GM12864 (cell line): ENCODE measurements at places on chromosomes 3 and 15.
A peak's percentile ranks its signal among the peaks of the same experiment; 100 is the strongest.

GRCh38 chr3:149536429-149536828, 61.9 kb downstream of the TM4SF4 start:
- no peak for DNase-seq

DNA sequence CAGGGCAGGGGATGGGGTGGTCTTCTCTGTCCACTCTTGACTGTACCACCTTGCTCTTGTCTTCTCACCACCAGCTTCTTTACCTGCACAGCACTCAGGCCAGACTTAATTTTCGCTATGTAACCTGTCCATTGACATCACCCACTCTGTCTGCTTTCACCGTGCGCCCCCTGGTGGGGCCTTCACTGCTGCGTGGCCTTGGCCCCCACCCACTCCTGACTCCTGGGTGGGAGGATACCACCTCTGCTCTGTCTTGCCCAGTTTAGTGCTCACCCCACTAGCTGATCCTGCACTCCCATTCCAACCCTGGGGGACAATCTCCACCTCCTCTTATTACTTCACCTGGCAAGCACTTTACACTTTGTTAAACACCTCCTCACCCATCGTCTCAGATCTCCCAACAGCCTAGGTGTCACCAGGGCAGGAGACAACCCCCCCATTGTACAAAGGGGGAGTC, 17.7 kb downstream of the PTH1R start:
- no peak for DNase-seq

- DNase-seq, result no peak
Measured at GRCh38 chr3:192281207-192281880, 446.0 kb downstream of the FGF12 start.

DNA sequence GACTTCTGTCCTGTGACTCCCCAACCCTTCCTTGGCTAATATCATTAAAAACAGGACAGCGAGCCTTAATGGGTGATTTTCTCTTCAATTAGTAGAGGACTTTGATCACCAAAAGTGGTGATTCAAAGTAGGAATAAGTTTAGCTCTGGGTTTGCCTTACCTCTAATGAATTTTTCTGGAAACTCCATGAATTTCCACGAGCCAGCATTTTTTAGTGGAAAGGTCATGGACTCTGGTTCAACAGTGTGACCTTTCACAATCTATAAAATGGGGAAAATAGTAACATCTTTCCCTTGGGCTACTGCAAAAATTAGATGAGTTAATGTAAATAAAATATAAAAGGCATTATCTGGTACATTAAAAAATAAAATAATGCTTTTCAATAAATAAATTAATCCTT, 417.8 kb upstream of the NR2F2 start:
- DNase-seq, result no peak

DNA sequence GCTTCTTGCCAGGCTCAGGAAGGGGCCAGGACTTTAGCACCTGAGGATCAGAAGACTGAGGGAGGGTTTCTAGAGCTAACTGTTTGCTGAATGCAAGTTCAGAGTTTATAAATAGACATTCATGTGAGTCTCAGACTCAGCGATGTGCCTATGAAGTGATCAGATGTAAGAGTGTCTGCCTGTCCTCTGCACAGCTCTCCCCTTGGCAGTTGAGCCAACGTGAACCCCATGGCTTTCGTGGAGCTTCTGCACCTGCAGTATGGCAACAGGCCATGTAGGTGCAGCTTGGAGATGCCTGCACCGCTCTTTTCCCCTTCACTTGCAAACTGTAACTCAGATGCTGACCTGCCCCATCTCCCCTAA, 141.9 kb downstream of the CHDH start:
- no peak for DNase-seq

GRCh38 chr3:101281521-101282030, 38.8 kb downstream of the IMPG2 start:
- DNase-seq, result no peak

DNA sequence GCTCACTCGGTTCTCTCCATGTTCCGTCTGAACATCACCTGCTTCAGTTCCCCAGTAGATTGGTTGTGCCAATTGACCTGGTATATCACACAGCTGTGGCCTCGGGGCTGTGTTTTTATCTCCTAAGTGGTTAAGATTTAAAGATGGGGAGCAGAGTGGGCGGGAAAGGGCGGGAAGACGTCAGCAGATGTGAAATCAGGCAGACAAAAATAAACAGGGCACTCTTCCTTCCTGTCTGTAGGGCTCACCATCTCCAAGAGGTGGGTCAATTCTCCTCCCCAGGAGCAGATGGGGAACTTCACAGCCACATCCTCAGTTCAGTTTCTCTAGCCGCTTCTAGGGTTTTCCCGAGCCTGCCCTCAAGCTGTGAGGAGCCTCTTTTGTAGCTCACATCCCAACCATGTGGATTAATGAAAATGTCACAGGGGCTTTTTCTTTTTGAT, 26.8 kb upstream of the LIMD1 start:
- peak; percentile 55 for DNase-seq

DNA sequence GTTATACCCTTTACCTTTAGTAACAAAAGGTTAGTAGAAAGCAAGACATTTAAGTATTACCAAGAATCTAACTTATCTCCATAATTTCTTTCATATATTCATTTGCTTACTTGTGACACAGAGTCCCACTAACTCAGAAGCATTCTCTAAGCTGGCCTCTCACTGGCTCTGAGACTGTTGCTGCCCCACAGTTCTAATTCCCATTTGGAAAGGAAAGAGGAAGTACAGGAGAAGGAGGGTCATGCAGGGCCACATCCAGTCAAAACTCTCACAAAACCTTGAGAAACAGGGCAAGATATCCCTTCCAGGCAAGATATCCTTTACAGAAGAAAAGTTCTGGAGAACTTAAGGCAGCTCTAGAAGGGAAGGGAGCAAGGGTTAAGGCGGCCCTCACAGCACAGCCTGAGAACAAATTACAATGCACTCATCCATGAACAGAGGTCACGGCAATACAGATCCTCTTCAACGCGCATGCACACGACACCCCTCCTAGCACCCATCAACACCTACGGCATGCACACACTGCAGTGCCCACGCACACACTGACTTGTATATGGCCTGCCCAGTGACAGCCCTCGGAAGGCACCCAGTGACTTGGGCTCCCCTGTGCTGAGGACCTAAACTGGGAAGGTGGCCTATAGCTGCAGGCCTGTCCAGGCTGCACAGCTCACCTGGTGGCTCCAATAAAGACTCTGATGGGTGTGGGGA, 13.0 kb upstream of the MYO5C start:
- peak; percentile 47 for DNase-seq

DNA sequence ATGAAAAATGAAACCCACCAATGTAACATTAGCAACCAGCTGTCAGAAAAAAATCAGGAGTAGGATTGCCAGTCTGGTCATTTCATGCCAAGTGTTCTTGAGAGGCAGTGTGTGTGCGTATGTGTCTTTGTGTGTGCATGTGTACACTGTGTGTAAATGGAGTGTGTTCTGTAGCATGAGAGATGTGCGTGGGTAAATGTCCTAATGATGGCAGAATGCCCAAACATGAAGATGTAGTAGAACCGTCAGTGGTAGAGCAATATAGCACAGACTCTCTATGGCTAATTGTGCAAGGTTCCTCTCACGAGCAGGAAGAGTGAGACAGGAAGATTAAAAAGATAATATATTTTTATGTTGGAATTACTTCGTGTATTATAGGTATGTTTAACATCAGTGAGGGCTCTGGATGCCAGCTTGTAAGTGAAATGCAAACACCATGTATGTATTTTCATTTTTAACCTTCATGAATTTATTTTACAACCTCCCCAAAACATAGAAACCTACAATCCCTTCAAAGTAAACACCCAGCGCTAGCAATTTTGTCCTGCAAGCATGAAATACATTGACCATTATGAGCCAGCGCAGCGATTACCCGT, 1038.7 kb downstream of the IGSF11 start:
- DNase-seq, result no peak

DNA sequence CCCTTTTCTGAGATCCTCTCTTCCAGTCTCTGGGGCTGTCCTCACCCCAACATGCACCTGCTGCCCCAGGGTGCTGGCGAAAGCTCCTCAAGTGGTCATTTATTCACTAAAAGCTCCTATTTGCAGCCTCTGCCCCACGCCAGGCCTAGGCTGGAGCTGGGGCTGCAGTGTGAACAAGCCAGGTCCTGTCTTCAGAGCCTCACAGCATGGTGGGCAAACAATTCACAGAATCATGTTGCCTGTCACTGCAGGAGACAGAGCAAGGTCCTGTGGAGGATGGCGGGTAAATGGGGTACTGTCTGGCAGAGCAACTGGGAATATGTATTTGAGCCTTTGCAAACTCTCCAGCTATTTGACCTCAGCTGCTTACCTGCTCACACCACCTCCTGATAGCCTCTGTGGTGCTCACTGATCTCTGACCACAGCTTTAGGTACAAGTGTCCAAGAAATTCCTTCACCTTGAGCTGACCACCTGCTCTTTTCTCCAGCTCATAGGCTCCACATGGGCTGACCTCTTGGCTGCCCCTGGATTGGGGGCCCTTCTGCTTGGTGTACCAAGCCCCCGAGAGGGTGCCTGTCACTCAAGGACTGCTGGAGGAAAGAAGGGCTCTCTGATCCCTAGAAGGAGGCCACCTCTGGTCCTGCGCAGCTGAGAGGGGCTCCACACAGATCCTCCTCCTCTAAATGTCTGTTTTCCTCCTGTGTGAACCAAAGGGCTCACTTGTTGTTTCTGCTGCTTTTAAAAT, 35.6 kb downstream of the AMOTL2 start:
- no peak for DNase-seq

- DNase-seq, result peak; percentile 64
Measured at GRCh38 chr15:50883903-50884302, 24.6 kb upstream of the AP4E1 start.

DNA sequence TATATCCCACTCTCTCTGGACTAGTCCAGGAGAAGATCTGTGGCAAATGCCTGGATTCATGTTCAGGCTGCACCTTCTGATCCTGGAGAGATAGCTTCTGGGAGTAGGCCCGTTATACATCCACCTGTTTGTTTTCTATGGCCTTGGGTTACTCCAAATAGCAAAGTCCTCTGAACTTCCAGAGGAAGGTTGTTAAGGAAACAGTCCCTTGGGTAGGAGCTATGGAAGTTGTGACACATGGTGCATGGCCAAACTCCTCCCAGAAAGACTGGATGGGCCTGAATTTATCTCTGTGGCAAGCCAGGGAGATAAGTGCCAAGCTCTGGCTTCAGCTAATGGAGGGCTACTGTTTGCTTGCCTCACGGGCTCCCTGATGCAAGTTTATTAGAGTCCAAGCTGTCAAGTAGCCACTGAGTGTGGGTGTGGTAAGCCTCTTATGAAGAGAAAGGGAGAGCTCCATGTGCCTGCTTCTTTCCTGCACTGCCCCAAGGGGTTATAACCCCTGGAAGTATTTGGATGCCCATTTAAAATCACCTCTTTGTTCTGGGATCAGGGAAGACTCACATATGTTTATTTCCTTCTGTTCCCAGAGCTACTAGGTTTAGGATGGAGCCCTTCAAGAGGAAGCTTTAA, 328.7 kb upstream of the ATP11B start:
- DNase-seq, result no peak

GRCh38 chr3:5116538-5116937, 5.6 kb upstream of the ARL8B start:
- no peak for DNase-seq

GRCh38 chr15:41151451-41152005, 35.4 kb upstream of the INO80 start:
- no peak for DNase-seq

DNA sequence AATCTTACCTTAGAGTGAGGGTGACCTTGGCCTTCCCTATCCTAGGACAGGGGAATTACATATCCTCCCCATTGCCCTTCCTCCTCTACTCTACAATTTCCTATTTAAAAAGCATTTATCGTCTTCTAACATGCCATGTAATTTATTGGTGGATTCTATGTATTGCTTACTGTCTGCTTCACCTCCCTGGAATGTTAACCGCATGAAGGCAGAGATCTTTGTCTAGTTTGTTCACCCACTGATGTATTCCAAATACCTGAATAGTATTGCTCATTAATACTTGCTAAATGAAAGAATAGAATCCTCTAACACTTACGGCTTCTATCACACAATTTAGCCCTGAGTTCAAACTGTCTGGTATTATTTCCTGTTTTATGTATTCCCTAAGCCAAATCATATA, 68.6 kb downstream of the PPARG start:
- no peak for DNase-seq

DNA sequence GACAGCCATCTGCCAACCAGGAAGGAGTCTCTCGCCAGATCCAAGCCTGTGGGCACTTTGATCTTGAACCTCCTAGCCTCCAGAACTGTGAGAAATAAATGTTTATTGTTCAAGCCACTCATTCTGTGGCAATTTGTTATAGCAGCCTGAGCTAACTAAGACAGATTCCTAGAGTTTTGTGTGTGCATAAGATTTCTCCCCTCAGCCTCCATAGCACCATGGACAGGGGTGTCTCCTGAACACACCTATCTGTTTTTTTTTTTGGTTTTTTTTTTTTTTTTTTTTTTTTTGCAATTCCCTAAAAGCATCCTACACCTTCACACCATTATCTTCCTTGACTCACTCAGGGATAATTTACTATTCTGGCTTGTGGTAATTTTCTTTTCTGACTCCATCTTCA, 768.5 kb downstream of the NR2F2 start:
- no peak for DNase-seq

- no peak for DNase-seq
Measured at GRCh38 chr15:99728916-99729315, 4.3 kb downstream of the LYSMD4 start.

- DNase-seq, result no peak
Measured at GRCh38 chr3:60610441-60611112, 640.7 kb downstream of the FHIT start.

DNA sequence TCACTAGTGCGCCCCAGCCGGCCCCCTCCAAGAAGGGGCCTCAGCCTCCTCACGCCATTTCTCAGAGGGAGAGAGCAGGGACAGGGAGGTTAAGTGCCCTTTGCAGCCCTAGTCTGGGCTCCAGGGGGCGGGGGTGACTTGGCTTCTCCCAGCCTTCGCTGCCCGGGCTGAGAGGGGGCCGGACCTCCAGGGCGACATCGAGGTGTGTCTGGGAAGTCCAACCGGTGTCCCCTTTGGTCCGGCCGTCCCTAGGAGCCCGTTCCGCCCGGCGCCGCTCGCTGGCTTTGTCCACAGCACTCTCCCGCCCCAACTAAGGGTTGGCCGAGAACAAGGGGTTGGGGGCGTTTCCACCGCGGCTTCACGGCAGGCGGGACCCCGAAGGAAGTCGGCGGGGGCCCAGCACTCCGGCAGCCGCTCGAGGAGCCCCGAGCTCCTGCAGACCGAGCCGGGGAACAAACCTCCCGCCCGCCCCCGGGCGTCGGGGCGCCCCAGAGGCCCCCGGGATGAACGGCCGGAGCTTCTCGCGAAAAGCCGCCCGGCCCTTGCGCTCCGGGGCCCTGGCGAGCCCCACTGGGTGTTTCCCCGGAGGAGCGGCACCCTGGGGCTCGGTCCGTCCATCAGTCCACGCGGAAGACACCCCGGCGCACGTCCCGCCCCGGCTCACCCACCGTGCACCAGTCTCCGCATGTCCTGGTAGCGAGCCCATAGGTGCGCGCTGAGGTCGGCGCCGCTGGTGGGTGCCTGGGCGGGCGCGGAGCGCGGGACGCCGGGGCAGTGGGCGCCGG, 627 bp downstream of the NT5DC2 start:
- no peak for DNase-seq

- no peak for DNase-seq
Measured at GRCh38 chr3:95731753-95732152, 1082.6 kb upstream of the EPHA6 start.

- no peak for DNase-seq
Measured at GRCh38 chr3:28322464-28322863, 26.1 kb upstream of the ZCWPW2 start.
